ENCODE measurements at places on chromosomes 6 and 20.

DNA sequence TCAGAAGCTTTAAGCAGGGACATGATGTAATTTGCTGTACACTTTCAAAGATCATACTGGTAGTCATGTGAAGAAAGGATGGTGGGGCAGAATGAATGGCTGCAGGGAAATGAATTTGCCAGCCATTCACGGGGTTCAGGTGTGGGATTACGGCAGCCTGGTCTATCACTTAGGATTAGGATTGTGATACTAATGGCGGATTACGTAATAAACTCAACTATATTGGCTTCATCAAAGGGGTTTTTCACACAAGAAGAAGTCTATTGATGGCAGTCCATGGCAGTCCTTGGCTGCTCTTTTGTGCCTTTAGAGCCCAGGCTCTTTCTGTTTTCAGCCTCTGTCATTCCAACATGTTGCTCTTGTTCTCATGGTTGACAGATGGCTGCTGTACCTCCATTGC lies 12.6 kb upstream of the EEF1E1 start:
- DNase-seq = no peak

GRCh38 chr6:20868397-20869096 lies 334.3 kb downstream of the CDKAL1 start:
- no peak for DNase-seq

GRCh38 chr6:163730246-163731210 lies 316.0 kb downstream of the QKI start:
- no peak for DNase-seq

- no peak for DNase-seq
These were observed 327.3 kb downstream of the HDGFL1 start for GRCh38 chr6:22896696-22897095.

- no peak for DNase-seq
These were observed 35.1 kb downstream of the RRBP1 start for GRCh38 chr20:17646961-17647301.

DNA sequence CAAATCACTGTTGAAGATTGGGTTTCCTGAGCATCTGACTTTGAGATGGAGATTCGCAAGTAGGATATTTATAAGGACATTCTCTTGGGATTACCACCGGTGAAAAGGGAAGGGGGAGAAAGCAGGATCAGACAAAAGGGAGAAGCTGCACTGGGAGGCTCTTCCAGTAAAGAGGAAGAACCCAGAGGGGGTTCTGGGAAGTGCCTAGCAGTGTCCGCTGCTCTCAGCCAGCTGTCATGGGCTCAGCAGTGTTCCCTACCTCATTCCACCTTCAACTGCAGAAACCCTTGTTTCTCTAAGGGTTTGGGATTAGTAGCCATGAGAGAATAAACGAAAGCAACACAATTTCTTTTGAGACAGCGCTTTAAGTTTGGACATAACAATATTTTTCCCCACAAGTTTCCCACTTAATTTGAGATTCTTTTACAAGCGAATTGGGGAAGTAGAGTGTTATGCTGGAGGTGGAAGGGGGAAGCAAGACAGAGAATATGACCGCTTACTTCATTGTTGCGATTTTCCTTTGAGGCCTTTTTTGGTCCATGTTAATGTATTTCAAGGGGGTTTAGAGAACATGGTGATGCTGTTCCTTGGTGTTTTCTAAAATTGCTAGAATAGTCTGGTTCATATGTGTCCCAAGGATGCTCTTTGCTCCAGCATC lies 154.5 kb upstream of the SCGN start:
- no peak for DNase-seq

- DNase-seq = no peak
These were observed 87.8 kb upstream of the ASCC3 start for GRCh38 chr6:100968949-100969348.

GRCh38 chr20:21509597-21510371 lies 4.1 kb downstream of the NKX2-2 start:
- DNase-seq = no peak

- DNase-seq = no peak
These were observed 50.0 kb upstream of the ELMO2 start for GRCh38 chr20:46456255-46457028.

DNA sequence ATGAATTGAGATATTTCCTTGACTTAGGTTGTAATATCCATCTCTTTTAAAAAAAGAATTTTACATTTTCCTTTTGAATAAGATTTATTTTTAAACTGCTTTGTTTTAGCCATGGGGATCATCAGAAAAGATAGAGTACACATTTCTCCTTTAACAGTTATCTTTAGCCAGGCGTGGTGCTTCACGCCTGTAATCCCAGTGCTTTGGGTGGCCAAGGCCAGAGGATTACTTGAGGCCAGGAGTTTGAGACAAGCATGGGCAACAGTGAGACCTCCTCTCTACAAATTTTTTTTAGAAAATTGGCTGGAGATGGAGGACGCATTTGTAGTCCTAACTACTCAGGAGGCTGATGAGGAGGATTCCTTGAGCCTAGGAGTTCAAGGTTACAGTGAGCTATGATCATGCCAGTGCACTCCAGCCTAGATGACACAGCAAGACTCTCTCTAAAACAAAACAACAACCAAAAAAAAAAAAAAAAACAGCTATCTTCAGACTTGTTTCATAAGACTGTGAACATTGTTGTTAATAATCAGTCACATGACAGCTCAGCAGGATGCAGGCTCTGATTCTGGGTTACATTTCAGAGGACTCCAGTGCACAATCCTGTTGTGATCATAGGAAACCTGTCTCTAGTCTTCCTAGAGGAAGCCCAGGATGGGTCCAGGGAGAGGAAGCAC lies 2.0 kb upstream of the SLC17A3 start:
- DNase-seq = no peak

GRCh38 chr6:2855061-2855519 lies 13.4 kb upstream of the SERPINB1 start:
- DNase-seq = no peak
